ENCODE measurements at places on chromosomes 3 and 15. TPM values are rescaled to one million over a fixed set of nuclear protein-coding genes. Genes with fewer than 3 reads are reported as not detected.

FEZF2 gene
- not detected for total RNA-seq

ALDH1A2 gene
- 8.0 TPM for total RNA-seq

TRAT1 gene
- total RNA-seq, result 0.57 TPM

CELF6 gene
- 1.9 TPM for total RNA-seq

GOLGA8M gene
- total RNA-seq, result 2.5 TPM

CCDC54 gene
- total RNA-seq, result not detected

POLR2H gene
- total RNA-seq, result 101 TPM

HCLS1 gene
- total RNA-seq, result 65.6 TPM

TMEM40 gene
- total RNA-seq, result not detected

LHFPL4 gene
- total RNA-seq, result 0.04 TPM

PLOD2 gene
- 45.8 TPM for total RNA-seq

MTFMT gene
- 17.1 TPM for total RNA-seq

ITPR1 gene
- total RNA-seq, result 63.0 TPM

STRC gene
- total RNA-seq, result 0.50 TPM

KLF15 gene
- total RNA-seq, result 12.8 TPM

ACTR8 gene
- total RNA-seq, result 5.8 TPM

ZNF662 gene
- 1.8 TPM for total RNA-seq

THSD4 gene
- 29.4 TPM for total RNA-seq

Measured in adrenal gland (tissue), 19 donors.